ENCODE measurements at places on chromosomes 4 and X.

DNA sequence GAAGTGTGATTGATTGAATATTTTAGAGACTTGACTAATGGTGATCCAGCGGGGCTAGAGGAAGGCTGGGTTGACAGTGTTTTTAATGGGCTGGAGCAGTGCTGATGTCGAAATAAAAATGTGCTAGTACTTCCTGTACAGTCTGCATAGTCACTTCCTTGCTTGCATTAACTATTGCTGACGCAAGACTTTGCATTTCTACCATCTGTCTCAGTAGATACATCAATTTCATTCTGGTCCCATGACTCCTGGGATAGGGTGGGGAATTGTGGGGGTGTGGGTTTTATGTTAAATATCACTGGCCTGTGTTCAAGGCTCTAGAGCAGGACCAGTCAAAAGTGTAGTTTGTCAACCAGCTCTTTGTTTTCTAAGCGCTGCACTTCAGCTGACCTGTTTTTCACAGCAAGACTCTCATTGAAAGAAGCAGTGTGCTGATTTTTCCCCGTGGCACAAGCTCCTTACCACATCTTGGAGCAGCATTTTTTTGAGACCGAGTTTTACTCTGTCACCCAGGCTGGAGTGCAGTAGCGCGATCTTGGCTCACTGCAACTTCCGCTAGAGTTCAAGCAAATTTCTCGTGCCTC, 35.2 kb upstream of the PHEX start:
- no peak for DNase-seq

DNA sequence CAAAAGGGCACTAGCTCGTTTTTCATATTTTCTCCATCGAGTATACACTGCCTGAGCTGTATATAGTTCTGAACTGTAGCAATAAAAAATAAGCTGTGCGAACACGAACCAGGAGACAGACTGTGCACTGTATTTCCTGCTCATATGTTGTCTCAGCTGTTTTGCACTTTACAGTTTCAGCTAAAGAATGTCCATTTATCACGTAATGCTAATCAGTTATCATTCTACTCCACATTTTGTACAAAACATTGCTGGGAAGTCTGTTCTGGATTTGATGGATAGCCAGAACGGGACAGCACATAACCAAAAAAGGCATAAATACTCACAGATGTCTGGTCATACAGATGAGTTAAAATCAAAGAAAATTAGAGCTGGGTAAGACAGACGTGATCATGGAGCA, 315.5 kb upstream of the ADGRL3 start:
- DNase-seq: no peak

DNA sequence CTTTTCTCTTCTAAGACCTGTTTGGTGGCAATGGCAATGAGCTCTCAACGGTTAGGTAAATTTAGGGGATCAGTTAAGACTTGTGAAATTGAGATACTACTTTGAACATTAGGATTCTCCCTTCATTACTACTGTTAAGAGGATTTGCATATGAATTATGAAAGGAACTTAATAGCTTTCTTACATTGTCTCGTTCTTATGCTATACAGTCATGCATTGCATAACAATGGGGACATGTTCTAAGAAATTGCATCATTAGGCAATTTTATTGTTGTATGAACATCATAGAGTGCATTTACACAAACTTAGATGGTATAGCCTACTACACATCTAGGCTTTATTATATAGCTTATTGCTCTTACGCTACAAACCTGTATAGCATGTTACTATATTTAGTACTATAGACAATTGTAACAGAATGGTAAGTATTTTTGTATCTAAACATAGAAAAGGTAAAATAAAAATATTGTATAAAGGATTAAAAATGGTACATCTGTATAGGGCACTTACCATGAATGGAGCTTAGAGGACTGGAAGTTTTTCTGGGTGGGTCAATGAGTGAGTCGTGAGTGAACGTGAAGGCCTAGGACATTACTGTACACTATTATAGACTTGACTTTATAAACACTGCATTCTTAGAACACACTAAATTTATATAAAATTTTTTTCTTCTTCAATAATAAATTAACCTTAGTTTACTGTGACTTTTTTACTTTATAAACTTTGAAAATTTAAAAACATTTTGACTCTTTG, 62.5 kb downstream of the PAQR3 start:
- DNase-seq: no peak

GRCh38 chr4:36273276-36273675, 8.1 kb upstream of the DTHD1 start:
- no peak for DNase-seq

DNA sequence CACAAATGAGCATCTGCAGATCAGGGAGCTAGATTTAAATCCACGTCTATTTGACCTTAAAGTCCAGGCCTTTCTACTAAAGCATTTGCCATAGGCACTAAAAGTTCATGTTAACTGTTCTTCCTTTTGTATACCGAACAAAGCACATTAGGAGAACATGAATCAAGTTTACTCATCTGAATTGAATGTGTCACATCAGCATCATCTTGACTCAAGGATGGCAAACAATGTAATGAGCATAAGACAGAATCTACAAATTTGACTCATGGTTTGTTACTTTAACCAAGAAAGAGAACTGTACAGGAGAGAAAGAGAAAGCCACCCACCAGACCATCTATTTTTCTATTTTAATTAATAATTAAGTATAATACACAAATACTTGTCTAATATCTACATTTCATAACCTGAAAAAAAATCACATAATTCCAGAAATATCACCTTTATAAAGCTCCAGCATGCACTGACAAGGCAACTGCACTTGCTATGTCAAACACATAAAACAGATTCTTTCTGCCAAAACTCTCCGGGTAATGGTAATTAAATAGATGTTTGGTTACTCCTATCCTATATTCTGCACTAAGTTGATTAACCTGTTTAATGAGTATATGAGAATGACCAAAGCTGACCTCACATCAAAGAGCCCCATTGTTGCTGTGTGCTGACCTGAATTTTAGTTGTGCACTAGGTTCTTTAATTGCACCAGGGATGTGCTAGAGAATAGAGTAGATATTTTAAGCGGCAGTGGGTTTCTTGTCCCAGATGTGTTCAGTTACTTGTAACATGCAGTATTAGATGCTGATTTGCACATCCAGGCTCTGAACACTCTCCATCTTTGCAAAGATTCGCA, 42.5 kb upstream of the LEF1 start:
- no peak for DNase-seq

GRCh38 chrX:11733614-11734013, 24.4 kb upstream of the MSL3 start:
- DNase-seq: no peak

- no peak for DNase-seq
Observed at GRCh38 chr4:176546975-176547374, 227.2 kb downstream of the SPCS3 start.

GRCh38 chr4:141133146-141133998, at the start of gene RNF150:
TSS of gene RNF150 (minus strand) at chr4:141133469.
- DNase-seq: peak; percentile 27

GRCh38 chr4:156781852-156782251, 189.7 kb downstream of the PDGFC start:
- no peak for DNase-seq

- DNase-seq: no peak
Observed at GRCh38 chr4:35325908-35326453, 918.3 kb downstream of the ARAP2 start.

GRCh38 chrX:75648803-75649588, 126.2 kb upstream of the ZDHHC15 start:
- DNase-seq: no peak

DNA sequence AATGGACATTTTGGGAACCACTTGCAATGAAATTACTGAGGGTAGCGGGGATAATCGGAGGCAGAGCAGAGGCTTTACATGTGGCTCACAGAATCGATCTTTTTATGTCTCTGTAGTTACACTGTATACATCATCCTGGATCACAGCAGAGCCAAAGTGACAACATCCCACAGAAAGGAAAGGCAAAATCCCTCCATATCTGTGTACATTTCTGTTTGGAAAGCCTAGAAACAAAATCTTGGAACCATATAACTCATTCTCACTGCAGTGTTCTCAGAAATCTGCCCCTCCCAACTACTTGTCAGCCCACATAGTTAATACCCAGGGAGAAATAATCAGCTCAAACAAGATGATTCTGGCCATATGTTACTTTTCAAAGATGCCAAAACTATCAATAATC, 211.6 kb downstream of the DCLK2 start:
- DNase-seq: no peak

GRCh38 chrX:121655276-121655675, 607.9 kb downstream of the GLUD2 start:
- DNase-seq: no peak

DNA sequence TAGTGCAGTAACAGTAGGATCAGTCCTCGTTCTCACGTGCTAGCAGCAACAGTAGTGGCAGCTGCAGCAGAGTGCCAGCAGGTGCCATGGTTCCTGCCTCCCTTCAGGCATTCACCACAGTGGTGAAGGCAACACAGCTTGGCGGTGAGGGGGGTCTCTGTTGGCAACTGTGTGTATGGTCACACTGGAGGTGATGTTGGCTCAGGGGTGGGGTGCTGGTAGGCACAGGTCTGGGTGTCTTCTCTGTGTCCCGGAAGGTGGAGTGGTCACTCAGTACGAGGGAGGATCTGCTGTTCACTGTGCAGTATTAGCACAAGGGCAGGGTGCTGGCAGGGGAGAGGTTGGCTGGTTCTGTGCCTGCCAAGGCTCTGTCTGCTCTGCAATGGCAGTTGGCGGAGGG, 671.8 kb downstream of the CCSER1 start:
- DNase-seq: no peak

- no peak for DNase-seq
Observed at GRCh38 chrX:138946926-138947325, 235.4 kb upstream of the FGF13 start.

GRCh38 chr4:183912585-183912984, 7.5 kb downstream of the STOX2 start:
- no peak for DNase-seq

DNA sequence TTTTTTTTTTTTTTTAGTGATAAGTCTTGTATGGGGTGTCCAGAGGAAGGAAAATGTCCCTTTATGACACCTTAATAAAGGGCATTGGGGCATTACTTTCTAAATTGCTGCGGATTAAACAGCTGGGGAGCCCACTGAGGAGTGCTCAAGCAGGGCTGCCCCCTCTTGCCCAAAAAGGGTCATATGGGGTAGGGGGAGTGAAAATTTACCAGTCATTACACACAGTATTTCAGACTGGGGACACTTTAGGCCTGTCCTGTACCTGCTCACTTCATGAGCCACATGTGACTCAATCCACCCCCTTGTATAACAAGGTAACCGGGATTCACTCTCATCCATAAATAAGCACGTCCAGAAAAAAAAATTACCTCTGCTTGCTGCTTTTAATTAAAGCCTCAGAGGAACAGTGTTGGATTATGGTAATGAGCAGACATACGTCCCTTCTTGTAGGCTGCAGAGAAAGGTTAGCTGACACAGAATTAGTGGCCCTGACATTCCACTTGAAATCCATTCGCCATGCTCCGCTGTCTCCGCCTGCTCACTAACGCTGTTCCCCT, 1.8 kb downstream of the PRDM8 start:
- DNase-seq: no peak

DNA sequence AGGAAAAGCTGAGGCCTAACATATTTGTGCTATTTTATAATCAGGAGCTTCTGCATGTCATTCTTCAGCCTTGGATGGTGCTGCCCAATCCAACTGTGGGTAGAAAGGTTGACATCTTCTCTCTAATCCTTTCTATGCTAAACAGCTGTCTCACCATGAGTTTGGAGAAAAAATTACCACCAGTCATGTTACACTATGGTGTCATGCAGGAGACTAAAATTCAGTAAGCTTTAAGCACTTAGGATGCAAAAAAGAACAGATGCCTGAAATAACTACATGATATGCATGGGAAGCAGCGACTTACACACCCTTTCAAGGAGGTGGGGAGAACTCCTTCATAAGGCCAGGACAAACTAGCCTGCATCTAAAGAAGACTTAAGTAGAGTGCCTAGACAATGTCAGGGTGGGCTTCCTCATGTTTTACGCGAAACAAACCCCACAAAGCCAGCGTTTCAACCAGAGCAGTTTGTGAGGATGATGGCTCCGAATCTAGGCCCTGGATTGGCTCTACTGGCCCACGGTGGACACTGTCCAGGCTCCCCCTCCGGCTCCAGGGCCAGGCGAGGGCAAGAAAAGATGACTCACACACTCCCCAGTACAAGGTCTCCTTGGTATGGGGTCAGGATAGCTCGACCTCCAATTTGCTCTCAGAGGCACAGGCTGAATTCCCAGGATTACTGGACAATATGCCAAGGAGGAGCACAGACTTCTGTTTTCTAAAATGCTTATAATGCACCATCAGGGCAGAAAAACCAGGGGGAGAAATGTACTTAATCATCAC, 45.1 kb downstream of the STX18 start:
- DNase-seq: no peak

- no peak for DNase-seq
Observed at GRCh38 chrX:96692454-96692853, 7.8 kb downstream of the DIAPH2 start.

DNA sequence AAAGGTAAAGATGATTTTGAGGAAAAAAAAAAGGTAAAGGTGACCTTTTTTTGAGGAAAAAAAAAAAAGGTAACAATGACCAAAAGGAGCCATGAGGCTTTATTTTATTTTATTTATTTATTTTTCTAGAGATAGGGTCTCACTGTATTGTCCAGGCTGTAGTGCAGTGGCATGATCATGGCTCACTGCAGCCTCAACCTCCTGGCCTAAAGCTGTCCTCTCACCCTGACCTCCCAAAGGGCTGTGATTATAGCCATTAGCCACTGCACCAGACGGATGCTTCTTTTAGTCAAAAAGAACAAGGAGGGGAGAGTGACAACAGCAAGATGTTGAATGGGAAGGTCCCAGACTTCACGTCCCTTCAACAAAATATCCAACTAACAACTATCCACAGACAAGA, 30.4 kb downstream of the LRIT3 start:
- DNase-seq: no peak

DNA sequence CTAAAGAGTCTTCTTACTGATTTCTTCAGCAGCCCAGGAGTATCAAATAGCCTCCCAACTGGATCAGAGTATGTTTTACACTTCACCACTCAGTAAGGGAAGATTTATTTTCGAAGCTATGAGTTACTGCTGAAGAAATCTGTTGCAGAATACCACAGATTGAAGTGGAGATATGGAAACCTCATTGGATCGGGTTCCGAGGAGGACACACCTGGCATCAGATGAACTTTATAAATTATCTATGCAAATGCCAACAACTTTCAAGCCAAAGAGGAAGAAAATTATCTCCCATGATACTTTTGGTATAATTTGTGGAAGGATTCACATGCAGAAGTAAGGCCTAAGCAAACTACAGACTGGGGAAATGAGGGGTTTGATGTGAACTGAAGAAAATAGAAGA, 515.9 kb upstream of the NDST4 start:
- DNase-seq: no peak

GRCh38 chrX:2383735-2384134, 117.0 kb downstream of the DHRSX start:
- DNase-seq: no peak

DNA sequence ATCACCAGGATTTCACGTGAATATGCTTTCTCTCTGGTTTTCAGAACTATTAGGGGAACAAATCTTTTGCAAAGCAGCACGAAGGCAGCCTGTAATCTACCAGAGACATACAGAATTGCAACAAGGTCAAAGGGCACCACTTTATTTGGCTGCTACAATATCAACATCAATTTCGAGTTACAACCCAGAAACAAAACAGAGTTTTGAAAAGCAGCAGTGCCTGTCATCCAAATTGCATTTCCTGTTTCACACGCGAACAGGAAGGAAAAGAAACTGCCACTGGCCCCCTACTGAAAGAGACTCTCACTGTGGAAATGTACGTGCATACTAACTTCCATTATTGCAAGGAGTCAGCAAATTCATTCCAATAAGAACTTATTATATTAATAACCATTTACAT, 17.1 kb upstream of the C1QTNF7 start:
- DNase-seq: no peak

GRCh38 chr4:175536852-175537453, 275.1 kb downstream of the GPM6A start:
- DNase-seq: no peak

- no peak for DNase-seq
Observed at GRCh38 chr4:8240211-8241041, 29.1 kb upstream of the HTRA3 start.
